LHCN-M2 (cell line): ENCODE measurements at places on chromosomes 5 and 9. TPM values are rescaled to one million over a fixed set of nuclear protein-coding genes. Genes with fewer than 3 reads are reported as not detected.

GRCh38 chr9:124260769-124261603, 3.2 kb downstream of the NEK6 start:
- peak; percentile 74 for DNase-seq

- DNase-seq = no peak
Measured at GRCh38 chr9:120555839-120556238, 24.1 kb downstream of the CDK5RAP2 start.

GRCh38 chr5:119743927-119744326, 114.6 kb downstream of the FAM170A start:
- peak; percentile 38 for DNase-seq

GRCh38 chr5:32092938-32093812, 80.9 kb downstream of the GOLPH3 start:
- peak; percentile 60 for DNase-seq

GRCh38 chr9:127534931-127535330, 77.1 kb upstream of the STXBP1 start:
- no peak for DNase-seq

DNA sequence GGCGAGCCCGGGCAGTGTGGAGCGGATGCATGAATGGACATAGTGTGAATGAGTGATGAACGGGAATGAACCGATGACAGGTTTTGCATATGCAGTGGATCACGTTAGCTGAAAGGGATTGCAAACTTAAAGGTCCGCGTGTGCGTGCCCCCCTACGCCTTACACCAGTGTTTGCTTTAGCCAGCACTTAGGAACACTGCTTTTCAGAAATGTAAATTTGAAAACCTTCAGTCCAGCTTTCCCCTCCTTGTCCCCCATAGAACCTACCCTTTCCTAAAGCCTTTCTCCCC, 692 bp downstream of the PSAT1 start:
- no peak for DNase-seq

GRCh38 chr9:35675732-35676392, 2.1 kb downstream of the CA9 start:
- no peak for DNase-seq

DNA sequence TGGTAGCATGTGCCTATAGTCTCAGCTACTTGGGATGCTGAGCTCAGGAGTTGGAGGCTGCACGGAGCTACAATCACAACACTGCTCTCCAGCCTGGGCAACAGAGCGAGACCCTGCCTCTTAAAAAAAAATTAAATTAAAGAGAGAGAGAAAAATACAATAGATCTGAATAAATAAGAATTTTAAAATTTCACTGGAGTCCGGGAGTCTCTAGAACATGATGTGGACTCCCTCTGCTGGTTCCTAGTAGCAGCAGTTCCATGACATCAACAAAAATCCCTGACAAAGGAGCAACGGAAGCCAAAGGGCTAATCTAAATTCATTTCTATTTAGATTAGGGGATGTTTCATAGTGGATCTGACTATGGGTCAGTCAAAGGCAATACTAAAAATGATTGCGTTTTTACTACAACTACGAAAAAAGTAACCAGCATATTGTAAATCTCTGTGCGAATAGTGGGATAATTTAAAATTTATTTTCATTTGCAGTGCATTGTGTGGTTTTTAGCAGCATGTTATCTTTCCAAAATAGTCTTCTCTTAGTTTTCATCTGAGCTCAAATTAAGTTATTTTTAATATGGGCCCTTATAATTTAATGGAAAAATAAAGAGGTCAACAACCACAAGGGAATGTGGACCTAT, 6.7 kb downstream of the INIP start:
- DNase-seq = peak; percentile 22

GRCh38 chr9:91958174-91958573, 8.1 kb upstream of the ROR2 start:
- DNase-seq = no peak

The NINJ1 gene
- 18.5 TPM in 2 replicates for total RNA-seq

The ADRB2 gene
- 4.1 and 4.8 TPM in 2 replicates for total RNA-seq

The GABRP gene
- 0.06 TPM in 1 of 2 replicates, not detected in the other for total RNA-seq

The BAAT gene
- 0.06 TPM in 1 of 2 replicates, not detected in the other for total RNA-seq

DNA sequence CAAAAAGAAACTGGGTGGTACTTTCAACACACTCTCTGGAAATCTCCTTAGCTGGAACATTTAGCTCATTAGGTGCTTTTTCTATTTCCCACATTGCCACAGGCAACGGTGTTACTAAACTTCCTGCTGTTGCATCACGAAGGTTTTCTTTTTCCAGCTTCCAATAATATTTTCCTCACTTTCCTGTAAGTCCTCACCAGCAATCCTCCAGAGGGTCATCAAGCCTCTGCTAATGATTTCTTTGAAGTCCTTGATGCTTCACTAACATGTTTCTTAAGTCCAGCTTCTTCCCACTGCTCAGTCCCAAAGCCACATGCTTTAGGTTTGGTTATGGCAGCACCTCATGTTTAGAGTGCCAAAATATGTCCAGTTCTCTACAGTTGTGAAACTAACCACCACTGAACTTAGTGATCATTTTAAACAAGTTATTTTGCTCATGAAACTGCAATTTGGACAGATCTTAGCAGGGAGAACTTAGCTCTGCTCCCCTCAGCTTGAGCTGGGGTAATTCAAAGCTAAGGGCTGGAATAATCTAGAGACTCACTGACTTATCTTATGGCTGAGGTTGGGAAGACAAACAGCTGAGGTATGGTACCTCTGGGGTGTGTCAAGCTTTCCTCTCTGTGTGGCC, 39.9 kb upstream of the RETREG1 start:
- DNase-seq = peak; percentile 28

DNA sequence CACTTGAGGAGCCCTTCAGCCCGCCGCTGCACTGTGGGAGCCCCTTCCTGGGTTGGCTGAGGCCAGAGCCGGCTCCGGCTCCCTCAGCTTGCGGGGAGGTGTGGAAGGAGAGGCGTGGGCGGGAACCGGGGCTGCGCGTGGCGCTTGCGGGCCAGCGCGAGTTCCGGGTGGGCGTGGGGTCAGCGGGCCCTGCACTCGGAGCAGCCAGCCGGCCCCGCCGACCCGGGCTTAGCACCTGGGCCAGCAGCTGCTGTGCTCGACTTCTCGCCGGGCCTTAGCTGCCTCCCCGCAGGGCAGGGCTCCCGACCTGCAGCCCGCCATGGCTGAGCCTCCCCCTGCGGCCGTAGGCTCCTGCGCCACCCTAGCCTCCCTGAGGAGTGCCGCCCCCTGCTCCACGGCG, 6.2 kb upstream of the SHB start:
- DNase-seq = no peak

- DNase-seq = no peak
Measured at GRCh38 chr9:114319147-114319546, 3.8 kb upstream of the ORM1 start.

The PDE6A gene
- total RNA-seq = 0.58 and 1.1 TPM in 2 replicates

DNA sequence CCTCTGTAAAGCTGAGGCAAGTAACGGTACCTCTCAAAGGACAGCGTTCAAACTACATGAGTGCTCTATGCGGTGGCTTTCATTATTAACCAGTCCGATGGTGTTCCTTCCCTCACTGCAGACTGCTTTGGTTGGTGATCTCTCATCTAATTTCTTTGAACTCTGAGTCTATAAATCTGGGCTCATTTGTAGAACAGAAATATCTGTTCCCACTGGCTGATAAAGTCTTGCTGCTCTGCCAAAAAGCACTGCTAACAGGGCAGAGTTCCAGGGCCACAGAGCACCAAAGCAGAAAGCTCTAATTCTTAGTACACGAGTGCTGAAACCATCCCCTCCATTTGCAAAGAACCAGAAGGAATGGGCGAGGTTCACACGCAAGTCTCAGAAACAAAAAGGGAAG, 81.9 kb downstream of the MED27 start:
- DNase-seq = no peak

- no peak for DNase-seq
Measured at GRCh38 chr5:117547192-117547591, 972.6 kb upstream of the SEMA6A start.

- no peak for DNase-seq
Measured at GRCh38 chr9:90890146-90890810, 88.7 kb downstream of the SYK start.

DNA sequence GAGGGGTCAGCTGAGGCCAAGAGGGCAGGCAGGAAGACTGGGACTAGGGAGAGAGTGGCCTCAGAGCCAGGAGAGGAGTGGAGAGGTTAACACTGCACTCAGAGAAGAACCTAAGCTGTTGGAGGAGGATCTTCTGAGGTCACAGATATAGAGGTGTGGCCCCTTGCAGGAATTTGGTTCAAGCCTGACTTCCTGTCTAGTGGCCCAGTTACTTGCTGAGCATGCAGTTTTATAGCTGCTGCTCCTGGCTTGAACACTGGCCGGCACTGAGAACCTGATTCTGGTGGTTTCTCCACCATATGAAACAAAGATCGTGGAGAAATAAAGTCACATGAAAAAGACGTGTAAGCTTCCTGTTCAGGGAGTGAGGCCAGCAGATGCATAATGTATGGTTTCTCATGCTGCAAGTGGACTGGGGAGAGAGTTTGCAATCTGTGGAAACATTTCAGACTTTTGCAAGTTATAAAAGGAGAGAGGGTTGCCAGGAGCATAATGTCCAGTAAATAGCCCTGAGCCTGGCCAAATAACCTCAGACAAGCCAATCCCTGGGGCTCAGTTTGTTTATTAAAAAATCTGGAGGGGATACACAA, 82.6 kb downstream of the GALNT10 start:
- no peak for DNase-seq

DNA sequence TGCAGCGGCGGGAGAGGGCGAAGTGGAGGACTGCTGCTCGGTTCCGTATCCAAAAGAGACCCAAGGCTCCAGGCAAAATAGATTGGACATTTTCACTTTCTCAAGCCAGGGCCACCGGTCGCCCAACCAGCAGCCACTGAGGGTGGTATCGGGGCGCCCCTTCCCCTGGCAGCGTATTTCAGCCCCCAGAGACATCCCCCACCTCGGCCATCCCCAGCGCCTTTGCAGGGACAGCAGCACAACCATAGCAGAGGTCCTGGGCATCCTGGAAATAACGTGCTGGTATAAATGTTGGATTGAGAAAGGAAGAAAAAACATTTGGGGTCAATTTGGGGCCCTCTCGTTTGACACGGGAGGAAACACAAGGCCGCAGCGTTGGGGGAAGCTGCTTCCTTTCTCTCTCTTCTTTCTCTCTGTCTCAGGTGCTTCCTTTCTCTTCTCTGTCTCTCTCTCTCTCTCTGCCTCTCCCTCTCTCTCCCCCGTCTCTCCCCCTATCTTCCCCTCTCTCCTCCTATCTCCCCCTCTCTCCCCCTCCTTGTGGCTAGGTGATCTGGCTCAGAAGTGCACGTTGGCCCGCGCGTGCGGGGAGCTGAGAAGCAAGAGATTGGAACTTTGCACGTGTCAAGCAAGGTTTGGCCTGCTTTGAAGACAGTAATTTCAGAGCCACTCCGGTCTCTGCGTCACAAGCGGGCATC, 624 bp upstream of the RETREG1 start:
- DNase-seq = no peak
